ENCODE measurements at places on chromosomes 4 and X. TPM values are rescaled to one million over a fixed set of nuclear protein-coding genes. Genes with fewer than 3 reads are reported as not detected.

COPS4 gene
- 60.0 TPM for total RNA-seq

GRCh38 chrX:129613596-129613995 lies 41.2 kb downstream of the APLN start:
- DNase-seq: no peak

STARD8 gene
- total RNA-seq: 1.6 TPM

GRCh38 chrX:44459501-44459900 lies 83.2 kb downstream of the FUNDC1 start:
- no peak for DNase-seq

Measured in HFFc6 (cell line).